HAP-1 (cell line): ENCODE measurements at places on chromosomes 16 and 17.

GRCh38 chr17:50524838-50525237, 7.7 kb upstream of the EPN3 start:
- no peak for DNase-seq

GRCh38 chr17:14827396-14827919, 437.7 kb downstream of the PMP22 start:
- no peak for DNase-seq

GRCh38 chr17:43609613-43610385, 51.9 kb downstream of the MEOX1 start:
- peak; percentile 28 for DNase-seq

GRCh38 chr17:40600486-40601046, 35.3 kb upstream of the CCR7 start:
- no peak for DNase-seq

DNA sequence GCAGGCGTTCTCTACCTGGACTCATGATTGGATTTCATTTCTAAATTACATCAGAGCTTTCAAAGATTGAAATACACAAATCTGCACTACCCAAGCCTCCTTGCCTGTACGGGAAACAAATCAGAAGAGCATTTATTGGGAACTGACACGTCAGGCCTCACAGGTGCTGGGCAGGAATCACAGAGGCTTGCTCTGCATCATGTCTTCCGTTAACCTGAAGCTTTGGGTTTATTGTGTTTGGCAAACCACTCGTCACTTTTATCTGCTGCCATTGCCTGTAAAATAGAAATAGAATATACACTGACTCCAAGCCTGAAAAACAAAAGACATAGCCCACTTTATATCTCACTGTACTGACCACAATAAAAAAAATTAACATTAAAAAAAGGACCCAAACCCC, 7.9 kb upstream of the GEMIN4 start:
- DNase-seq: no peak

- no peak for DNase-seq
These were observed 44.3 kb downstream of the PLXDC1 start for GRCh38 chr17:39107155-39107554.

DNA sequence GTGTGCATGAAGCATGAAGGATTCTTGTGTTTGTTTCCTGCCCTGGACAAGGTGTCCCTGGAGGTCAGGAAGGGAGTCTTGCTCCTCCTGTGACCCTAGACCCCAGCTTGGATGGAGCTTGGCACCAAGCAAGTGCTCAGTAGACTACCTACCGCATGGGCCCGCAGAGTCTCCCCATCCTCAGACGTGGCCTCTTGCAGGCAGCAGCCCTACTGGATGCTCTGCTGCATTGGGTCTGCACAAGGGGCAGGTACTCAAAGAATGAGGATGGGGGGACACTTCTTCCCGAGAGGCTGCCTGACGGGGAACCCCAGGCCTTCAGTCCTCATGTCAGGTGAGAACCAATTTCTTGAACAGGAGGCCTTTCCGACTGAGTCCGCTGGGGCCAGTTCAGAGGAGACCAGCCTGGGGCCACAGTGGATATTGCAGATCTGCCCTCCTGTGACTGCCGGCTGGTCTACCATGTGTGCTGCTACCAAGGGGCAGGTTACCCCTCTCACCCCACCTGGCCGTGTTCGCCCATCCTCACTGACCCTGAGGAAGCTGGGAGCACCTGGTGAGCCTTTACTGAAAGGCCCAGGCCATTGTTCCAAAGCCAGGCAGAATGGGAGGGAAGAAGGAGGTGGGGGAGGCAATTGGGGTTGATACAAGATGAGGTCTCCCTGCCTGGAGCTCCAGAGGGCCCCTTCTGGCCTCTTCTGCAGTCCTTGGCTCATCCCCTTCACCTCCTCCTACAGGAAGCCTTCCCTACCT, 206.3 kb downstream of the RAB11FIP4 start:
- DNase-seq: no peak

DNA sequence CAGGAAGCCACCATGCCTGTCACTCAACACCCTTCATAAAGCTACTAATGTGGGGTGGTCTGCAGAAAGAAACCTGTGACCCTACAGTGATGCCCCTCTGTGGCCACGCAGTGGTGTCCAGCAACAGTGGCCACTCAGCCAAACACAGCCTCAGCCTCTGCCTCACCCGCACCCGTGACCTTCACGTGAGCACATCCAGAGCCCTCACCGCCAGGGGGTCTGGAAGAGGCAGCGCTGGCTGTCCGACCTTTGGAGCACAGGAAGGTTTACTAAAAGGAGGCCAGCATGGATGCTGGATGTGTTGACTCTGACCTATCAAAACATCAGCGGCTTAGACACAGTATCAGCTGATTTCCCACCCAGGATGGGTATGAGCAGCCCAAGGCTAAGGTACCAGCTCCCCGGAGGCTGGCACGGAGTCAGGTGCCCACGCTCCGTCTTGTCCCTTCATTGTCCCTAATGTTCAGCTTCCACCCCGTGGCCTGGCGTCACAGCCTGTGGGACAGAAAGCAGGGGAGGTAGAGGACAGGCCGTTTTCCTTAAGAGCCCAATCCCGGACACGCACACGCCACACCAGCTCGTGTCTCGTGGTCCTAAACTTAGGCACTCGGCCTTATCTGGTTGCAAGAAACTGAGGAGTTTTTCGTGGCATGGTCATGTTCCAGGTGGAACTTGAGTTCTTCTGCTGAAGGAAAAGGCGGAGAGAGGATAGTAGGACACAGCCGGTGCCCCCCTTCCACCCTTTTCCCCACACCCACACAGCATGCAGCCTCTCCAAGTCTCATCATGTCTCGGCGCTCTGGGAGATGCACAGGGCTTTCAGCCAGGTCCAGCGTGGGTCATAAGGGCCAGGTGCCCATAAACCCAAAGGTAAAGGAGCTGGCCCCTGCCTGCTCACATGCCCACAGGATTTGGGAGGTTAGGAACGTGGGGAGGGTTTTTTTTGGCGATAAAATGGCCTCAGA, 49.7 kb upstream of the ENDOV start:
- DNase-seq: no peak

DNA sequence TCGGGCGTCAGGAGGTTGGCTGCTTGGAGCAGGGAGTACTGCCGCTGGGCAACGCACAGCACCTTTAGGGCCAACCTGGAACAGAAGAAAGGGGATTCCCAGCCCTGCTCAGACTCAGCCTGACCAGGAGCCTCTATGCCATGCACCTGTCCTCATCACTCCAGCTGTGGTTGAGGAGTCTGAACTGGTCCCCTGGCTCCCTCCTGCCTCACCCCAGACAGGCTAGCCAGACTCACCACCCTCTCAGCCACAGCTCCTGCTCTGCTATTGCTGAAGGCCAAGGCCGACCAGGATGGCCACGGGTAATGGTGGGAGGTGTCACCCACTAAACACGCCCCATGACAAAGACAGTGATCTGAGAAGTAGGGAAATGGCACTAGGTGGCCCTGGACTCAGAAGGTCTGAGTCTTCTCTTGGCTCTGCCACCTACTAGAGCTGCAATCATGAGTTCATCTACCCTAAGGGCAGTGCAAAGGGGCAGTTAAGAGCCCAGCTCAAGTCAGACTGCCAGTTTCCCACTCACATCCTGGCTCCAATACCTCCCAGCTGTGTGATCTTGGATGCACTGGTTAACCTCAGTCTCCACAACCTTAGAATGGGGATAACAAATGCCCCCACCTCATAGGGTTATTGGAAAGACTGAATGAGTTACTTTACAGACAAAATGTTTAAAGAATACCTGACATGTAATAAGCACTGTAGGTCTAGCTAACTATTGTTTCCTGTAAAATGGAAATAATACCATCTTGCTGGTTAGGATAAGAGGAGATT, 13.8 kb upstream of the GFAP start:
- DNase-seq: no peak

DNA sequence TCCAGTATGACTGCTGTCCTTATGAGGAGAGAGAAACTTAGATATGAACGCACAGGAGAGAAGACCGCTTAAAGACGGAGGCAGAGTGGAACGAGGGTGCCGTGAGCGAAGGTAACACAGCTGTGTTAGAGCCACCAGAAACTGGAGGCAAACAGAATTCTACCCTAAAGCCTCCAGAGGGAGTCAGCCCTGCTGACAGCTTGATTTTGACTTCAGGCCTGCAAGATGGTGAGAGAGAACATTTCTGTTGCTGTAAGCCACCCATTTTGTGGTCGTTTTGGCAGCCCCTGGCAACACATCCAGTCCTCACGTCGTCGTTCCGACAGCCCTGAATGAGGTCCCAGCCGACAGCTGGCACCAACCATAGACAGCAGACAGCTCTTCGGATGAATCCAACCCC, 2.8 kb upstream of the SPATA2L start:
- DNase-seq: no peak

DNA sequence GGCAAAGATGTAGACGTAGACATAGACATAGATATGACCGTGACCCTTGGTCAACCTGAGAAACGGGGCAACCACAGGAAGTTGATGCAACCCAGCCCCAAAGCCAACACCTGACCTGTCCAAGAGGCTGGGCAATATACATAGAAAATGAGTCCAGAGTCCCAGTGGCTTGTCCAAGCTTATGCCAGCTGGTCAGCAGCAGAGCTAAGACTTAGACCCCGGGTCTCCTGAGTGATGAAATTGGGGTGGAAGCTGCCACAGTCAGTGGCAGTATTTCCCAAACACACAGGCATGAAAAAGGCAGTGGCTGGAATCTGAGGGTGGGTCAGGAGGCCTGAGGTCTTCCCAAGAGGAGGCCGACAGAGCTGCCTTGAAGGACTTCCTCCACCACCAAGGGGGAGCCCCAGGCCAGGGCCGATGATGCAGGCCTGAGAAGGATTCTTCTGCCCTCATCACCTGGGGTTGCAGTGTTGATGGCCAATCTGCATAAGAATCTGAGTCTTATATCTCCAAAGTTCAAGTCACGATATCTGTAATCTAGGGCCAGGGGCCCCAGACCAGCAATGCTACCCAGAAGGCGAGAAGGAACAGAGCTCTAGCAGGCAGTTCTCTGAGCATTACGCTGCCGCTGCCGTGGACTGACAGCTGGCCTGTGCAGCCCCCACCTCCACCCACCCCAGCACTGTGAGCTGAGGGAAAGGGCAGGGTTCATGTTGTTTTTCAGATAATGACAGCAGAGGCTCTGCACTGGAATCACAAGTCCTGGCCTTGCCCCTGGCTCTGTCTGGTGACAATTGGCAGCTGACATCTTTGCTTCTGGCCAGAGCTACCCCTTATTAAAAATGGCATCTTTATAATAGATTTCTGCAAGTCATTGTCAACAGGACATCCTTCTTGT, 72.7 kb downstream of the GNAO1 start:
- no peak for DNase-seq

GRCh38 chr17:16439303-16439791, 24.0 kb downstream of the TRPV2 start:
- DNase-seq: no peak

- no peak for DNase-seq
These were observed 8.7 kb upstream of the KAT7 start for GRCh38 chr17:49779739-49780231.

GRCh38 chr16:1441391-1441829, 2.9 kb downstream of the CCDC154 start:
- DNase-seq: no peak

DNA sequence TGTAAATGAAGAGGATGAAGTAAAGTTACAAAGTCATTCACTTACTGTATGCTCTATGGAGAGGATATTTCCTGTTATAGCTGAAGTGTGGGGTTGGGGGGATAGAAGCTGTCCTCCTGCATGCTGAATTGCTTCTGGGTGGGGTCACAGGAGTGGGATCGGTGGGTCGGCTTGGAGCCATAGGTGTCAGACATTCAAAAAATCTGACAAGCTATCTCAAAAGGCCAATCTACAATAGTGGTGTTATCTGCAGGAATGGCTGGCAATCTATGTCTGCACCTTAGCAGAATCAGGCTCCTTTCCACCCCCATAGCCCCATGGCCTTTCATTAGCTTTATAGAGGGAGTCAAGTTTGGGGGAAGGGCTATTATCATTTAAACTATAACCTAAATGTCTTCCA, 104.9 kb downstream of the ABCC12 start:
- DNase-seq: no peak

GRCh38 chr16:17379121-17379571, 91.6 kb downstream of the XYLT1 start:
- no peak for DNase-seq

DNA sequence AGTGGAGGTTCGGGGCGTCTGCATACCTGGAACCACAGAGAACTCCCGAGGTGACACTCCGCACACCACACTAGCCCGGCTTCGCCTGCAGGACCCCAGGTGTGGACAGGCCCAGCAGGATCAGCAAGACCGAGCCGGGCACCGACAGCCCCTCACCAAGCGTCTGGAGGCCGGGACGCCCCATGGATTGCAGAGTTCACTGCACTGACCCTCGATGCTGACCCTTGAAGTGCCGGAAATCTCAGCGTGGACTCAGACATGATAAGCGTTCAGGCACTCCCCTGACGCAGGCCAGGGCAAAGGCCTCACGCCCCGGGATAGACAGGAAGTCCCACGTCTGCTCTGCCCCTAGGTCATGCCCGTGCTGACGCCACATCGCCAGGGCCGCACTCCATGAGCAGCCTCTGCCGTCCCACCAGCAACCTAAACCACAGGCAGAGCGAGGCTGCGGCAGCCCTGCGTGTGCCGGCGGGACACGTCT, 26.0 kb downstream of the ACSF3 start:
- DNase-seq: no peak

- peak; percentile 15 for DNase-seq
These were observed 235.2 kb downstream of the C16orf78 start for GRCh38 chr16:49608779-49609178.

DNA sequence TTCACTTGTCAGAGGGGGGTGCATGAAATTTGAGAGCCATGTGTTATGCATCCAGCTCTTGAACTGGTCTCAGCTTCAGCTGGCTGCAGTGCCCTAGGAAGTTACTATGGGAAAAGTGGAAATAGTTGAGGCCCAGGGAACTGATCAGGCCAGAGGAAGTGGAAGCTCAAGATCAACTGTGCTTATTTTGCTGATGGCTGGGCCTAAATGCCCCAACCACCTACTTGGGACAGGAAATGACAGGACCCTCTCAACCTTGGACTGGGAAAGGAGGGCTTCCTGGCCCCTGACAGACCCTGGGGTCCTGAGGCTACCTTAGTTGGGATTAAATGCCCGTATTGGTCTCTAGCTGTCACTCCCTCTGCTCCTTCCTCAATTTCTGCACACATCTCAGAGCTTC, 1.2 kb upstream of the TAOK2 start:
- DNase-seq: no peak

DNA sequence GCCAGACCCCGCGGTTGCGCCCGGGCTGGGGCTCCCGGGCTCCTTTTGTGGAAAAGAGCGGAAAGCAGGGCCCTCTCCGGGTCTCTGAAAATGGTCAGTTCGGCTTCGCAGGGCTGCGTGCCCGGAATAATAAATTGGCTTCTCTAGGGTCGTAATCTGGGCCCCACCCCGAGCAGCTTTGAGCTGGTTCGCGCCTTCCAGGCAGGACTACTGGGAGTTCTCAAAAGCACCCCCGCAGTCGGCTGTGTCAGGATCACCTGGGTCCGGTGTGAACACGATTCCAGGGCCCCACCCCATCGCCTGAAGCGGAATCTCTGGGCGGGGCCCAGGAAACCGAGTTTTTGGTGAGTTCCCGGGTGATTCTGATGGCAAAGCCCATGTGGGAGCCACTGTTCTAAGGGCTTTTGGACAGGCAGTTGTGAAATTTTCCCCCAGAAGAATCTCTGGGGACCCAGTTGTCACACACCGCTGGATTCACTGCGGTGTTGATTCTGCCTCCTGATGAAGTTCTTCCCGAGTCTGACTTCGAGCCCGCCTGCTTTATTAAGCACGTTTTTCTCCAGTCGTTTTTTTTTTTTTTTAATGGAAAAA, 77.0 kb downstream of the MRC2 start:
- peak; percentile 70 for DNase-seq
